ENCODE measurements at places on chromosomes 4 and X.

DNA sequence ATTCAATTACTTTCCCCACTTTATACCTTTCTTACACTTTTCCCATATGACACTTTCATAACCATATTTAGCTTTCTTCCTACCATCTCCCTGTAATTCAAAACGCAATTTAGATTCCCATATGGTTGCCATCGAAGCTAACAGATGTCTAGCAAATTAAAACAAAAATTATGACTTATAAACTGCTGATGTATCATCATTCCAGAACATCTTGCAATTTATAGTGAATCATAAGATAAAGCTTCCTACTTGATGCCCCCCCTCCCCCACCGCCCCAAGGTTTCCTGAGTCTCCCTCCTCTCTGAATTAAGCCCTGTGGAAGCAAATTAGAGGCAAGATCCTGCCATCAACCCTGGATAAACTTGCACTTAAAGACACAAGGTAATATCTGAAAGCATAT lies 5.4 kb downstream of the TSPAN5 start:
- H3K4me3 ChIP-seq: no peak overlapping the region
- H3K27me3 ChIP-seq: no peaks in the 10 kb centered on the region
- H3K4me1 ChIP-seq: peaks cover 42% of the 10 kb centered on the region
- H3K36me3 ChIP-seq: peaks cover 10% of the 10 kb centered on the region
- H3K27ac ChIP-seq: no peak overlapping the region

DNA sequence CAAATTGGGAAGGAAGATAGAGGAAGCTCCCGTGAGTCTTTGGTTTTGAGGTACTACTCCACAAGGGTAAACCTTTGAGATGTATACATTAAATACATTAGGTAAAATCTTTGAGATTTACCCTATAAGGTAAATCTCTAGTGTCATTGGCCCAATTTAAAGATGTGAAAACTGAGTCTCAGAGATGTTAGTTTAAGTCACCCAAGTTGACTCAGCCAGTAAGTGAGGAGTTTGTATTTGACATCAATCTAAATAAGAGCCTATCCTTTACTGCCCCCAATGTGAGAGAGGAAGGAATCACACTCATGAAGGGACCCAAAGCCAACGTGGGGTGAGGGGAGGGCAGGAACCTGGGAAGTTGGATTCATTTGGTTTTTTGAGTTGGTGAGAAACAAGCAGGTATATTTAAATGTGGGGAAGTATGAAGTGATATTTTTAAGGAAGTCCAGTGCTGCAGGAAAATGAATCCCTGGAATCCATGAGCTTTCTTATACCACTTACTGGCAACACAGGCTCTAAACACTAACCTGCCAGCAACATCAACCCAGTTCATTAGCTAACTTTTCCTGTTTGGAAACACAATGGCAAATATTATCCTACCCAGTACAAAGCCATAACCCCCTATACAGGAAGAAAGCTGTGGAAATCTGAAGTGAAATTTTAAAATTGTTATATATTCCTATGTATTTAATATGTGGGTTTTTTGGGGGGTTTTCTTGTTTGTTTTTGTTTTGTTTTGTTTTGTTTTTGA lies 55.3 kb downstream of the PALLD start:
- no peaks in the 10 kb centered on the region for H3K36me3 ChIP-seq
- DNase-seq: no peak
- no peak overlapping the region for H3K27ac ChIP-seq
- no peak overlapping the region for H3K4me3 ChIP-seq
- H3K27me3 ChIP-seq: peaks cover 3% of the 10 kb centered on the region

- peaks cover 9% of the 10 kb centered on the region for H3K4me1 ChIP-seq
- H3K27me3 ChIP-seq: peaks cover 10% of the 10 kb centered on the region
- H3K4me3 ChIP-seq: no peak overlapping the region
Measured at GRCh38 chr4:37392521-37393255, 148.1 kb downstream of the NWD2 start.

DNA sequence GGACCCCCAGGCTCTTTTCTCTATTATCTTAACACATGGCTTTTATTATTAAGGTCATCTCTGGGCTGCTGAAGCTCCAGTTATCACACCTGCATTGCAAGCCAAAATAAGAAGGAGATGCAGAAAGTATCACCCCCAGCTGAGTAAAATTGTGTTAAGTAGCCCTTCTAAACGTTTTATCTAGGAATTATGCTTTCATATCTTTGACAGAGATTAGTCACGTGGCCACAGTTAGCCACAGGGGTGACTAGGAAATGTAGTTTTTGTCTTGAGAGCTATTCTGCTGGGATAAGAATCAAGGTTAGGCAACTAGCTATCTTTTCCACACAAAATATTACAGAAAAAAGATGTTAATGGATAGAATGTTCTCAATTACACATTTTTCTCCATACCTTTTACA lies 102.1 kb downstream of the ANXA3 start:
- no peak for DNase-seq
- H3K27ac ChIP-seq: no peak overlapping the region
- peaks cover 38% of the 10 kb centered on the region for H3K4me1 ChIP-seq
- no peaks in the 10 kb centered on the region for H3K36me3 ChIP-seq
- no peak overlapping the region for H3K4me3 ChIP-seq
- no peaks in the 10 kb centered on the region for H3K27me3 ChIP-seq

DNA sequence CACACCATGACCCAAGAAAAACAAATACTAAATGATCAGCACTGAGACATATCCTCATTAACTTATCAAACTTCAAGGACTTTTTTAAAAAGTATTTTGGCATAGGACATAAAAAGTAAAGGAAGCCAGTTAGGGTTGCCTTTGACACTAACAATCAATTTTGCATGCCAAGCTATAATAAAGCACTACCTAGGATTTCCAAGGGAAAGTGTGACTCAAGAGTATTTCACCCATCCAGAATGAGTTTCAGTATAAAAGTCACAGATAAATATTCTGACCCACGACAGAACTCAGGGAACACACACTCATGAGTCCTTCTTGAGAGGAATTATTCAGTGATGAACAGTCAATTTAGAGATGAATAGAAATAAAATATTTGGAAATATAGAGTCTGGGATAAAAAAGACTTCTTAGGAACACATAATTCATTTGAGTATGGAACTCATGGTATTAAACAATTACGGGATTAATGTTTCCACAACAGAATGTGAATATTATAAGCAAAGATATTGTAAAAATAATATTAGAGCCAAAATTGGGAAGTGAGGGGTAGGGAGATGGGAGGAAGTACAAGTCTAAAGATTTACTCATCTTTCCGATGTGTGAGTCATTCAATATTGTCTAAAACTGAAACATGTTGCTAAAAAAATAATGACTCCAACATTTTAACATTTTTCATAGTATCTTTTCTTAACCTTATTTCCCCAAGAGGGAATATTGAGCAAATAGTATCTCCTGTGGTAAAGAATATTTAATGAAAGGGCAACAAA lies 143.5 kb upstream of the LNX1 start:
- no peaks in the 10 kb centered on the region for H3K4me1 ChIP-seq
- DNase-seq: no peak
- H3K27me3 ChIP-seq: no peaks in the 10 kb centered on the region
- no peak overlapping the region for H3K4me3 ChIP-seq
- H3K36me3 ChIP-seq: no peaks in the 10 kb centered on the region

DNA sequence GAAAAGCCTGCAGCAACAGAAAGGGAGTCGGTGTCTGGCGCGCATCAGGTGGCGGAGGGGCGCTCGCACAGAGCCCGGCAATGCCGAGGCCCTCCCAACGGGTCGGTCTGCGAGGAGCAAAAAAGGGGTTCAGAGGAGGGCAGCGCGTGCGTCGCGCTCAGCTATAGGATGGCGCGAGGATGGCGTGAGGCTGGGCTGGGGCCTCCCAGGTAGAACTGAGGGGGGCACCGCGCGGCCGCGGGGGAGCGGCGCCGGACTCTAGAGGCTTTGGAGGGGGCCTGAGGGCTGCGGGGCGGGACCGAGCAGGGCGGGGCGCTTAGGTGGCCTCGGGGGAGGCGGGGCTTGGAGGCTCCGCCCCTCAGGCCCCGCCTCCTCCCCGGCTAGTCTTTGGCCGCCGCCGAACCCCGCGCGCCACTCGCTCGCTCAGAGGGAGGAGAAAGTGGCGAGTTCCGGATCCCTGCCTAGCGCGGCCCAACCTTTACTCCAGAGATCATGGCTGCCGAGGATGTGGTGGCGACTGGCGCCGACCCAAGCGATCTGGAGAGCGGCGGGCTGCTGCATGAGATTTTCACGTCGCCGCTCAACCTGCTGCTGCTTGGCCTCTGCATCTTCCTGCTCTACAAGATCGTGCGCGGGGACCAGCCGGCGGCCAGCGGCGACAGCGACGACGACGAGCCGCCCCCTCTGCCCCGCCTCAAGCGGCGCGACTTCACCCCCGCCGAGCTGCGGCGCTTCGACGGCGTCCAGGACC lies at the start of gene PGRMC1:
PGRMC1 (plus strand) TSS at position 414 of the 751 bp plus-strand sequence; CDS start at position 493, 79 bp downstream.
- peak within 1 kb of the TSS; percentile 84 for H3K27ac ChIP-seq
- peaks cover 10% of the 10 kb centered on the region for H3K36me3 ChIP-seq
- DNase-seq: peak; percentile 75
- peaks cover 12% of the 10 kb centered on the region for H3K27me3 ChIP-seq

- no peaks in the 10 kb centered on the region for H3K4me1 ChIP-seq
- no peak for DNase-seq
- no peaks in the 10 kb centered on the region for H3K27me3 ChIP-seq
Measured at GRCh38 chrX:38293741-38294140, 33.6 kb downstream of the RPGR start.

- H3K36me3 ChIP-seq: peaks cover 34% of the 10 kb centered on the region
- DNase-seq: no peak
- H3K27me3 ChIP-seq: no peaks in the 10 kb centered on the region
- H3K4me3 ChIP-seq: no peak overlapping the region
- no peaks in the 10 kb centered on the region for H3K4me1 ChIP-seq
- no peak overlapping the region for H3K27ac ChIP-seq
Measured at GRCh38 chr4:17932041-17932440, 89.5 kb downstream of the LCORL start.

GRCh38 chr4:2598511-2599303 lies 62.3 kb downstream of the FAM193A start:
- peaks cover 49% of the 10 kb centered on the region for H3K4me1 ChIP-seq
- peak overlapping the region; percentile 34 for H3K4me3 ChIP-seq
- peaks cover 9% of the 10 kb centered on the region for H3K36me3 ChIP-seq
- DNase-seq: no peak
- H3K27me3 ChIP-seq: no peaks in the 10 kb centered on the region

DNA sequence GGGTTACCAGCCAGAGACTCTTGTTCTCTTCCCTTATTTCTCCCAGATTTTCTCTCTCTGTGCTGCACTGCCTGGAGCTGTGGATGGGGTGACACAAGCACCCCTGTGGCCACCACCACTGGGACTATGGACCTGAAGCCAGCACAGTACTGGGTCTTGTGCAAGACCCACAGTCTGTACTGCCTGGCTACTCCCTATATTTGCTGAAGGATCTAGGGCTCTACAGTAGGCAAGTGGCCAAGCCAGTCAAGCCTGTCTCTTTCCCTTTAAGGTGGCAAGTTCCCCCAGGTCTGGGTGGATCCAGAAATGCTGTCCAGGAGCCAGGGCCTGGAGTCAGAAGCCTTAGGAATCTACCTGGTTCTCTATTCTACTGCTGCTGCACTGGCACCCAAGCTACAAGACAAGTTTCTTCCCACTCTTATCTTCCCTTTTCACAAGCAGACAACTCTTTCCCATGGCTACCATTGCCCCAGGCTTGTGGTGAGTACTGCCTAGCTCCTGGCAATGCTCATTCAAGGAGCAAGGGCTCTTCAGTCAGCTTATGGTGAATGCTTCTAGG lies 28.4 kb upstream of the CT47A1 start:
- DNase-seq: no peak
- no peak overlapping the region for H3K4me3 ChIP-seq
- no peaks in the 10 kb centered on the region for H3K36me3 ChIP-seq
- no peaks in the 10 kb centered on the region for H3K4me1 ChIP-seq

DNA sequence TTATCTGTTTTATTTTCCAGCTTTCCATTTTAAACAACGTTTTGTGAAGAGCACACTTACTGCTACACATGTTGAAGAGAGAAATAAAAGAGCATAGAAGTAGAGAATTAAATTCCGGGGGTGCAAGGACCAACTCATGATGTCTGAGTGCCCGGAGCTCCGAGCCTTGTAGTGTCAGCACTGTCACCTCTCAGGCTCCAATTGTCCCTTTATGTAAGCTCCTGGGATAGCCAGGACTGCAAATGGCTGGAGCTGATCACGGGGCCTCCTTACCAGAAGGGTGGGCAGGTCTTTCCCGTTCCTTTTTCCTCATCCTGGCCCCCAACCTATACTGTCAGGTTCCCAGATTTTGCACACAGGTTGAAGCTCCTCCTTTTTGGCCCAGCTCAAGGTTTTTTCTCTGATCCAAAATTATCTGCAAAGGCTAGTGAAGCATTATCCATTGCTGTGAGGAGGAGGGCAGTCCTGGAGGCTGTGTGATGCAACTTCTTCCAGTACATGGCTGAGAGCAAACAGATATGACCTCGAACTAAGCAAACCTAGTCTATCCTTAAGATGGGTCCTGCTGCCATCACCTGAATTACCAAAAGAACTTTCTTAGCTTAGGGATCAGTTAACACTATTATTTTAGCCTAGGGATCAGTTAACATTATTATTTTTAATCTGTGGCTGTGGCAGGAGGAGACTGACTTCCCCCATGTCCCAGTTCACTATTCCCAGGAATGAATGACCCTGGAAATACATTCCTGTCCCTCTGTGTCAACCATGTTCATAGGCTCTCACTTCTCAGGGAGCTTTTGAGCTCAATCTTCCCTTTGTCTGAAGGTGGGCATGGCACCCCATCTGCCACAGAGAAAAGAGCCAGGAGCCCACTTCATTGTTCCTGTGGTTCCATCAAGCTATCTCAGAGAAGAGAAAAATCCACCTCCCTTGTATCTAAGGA lies at the start of gene FGG:
FGG (minus strand) TSS at position 185 of the 943 bp plus-strand sequence; CDS start at position 138, 47 bp downstream.
- no peaks in the 10 kb centered on the region for H3K36me3 ChIP-seq
- H3K27ac ChIP-seq: no peak within 1 kb of the TSS
- peaks cover 6% of the 10 kb centered on the region for H3K4me1 ChIP-seq
- DNase-seq: no peak
- H3K27me3 ChIP-seq: peaks cover 10% of the 10 kb centered on the region

DNA sequence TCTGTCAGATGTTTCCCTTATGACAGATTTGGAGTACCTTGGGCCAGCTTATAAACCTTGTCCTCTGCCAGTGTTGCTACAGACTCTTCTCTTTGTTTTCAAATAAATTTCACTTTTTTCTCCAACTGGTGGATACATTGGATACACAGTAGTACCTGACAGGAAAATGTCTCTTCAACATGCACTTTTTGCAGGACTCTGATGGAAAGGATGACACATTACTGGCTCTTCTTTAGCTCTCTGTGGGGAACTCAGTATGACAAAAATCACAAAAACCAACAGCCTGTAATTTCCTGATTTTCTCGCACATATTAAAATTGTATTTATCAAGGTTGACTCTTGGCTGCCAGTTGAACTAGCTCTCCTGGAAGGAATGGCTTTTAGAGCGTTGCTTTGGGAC lies 61.3 kb upstream of the GIMD1 start:
- H3K4me3 ChIP-seq: no peak overlapping the region
- H3K4me1 ChIP-seq: no peaks in the 10 kb centered on the region
- H3K27ac ChIP-seq: no peak overlapping the region

- no peaks in the 10 kb centered on the region for H3K27me3 ChIP-seq
Measured at GRCh38 chr4:117664706-117665444, 369.4 kb upstream of the NDST3 start.

DNA sequence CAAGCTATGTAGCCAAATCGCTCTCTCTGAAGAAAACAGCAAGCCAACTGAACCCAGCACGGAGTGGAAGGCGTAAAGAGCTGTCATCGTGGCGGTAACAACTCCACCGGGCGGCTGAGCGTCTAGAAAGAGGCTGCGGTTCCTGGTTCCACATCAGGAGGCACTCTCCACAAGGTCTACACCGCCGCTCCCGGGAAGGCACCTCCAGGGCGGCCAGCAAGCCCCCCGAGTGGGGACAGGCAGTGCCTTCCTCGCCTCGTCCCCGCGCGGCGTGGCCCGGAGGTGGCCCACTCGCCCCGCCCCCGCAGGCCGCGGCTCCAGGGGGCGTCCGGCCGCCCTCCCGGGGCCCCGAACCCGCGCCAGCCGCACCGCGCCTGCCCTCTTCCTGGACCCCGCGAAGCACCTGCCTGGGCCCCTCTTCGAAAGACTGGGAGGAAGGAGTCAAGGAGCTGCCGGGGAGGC lies 755 bp downstream of the KLHL8 start:
- H3K4me3 ChIP-seq: peak overlapping the region; percentile 91
- DNase-seq: peak; percentile 59
- H3K4me1 ChIP-seq: peaks cover 25% of the 10 kb centered on the region
- peaks cover 3% of the 10 kb centered on the region for H3K36me3 ChIP-seq
